GM06990 (cell line): ENCODE measurements at places on chromosomes 16 and 17.

- DNase-seq, result peak; percentile 84
Measured at GRCh38 chr17:39208893-39209292, 8.8 kb downstream of the RPL19 start.

DNA sequence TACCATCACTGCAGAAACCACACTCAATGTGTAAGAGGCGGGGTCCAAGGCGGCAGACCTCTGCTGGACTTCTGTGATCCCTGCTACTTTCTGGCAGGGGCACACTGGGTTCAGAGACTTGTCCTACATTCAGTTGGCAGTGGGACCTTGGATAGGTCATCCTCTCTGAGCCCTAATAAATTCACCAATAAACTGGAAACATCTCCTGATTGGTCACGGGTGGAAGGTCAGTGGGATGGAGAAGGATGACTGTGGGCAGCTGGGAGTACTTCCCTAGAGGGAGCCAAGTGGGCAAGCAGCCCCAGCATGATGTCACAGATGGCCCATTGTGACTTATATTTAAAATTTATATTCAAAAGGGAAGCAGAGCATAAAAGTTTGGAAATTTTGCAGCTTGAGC lies 49.7 kb downstream of the RNF112 start:
- DNase-seq, result no peak

GRCh38 chr16:55543472-55543871 lies 23.0 kb upstream of the CAPNS2 start:
- DNase-seq, result no peak

DNA sequence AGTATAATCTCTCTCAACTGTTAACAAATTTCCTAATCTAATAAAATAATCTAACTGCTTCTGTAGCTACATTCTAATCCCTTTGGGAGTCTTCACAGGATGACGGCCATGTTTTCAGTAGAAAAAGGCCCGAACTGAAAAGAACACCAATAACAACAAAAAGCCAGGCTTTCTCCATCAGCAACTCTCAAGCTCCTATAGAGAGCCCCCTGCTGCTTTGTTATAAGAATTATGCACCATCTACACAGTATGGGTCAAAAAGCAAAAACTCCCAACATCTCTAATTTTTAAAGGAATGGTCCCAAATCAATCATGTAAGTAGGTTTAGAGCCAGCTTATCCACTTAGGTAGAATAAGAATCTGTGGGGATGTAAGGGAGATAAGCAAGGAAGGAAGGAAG lies 163.6 kb upstream of the C17orf78 start:
- DNase-seq, result no peak

- no peak for DNase-seq
Measured at GRCh38 chr17:78995022-78995760, 14.4 kb downstream of the CANT1 start.

DNA sequence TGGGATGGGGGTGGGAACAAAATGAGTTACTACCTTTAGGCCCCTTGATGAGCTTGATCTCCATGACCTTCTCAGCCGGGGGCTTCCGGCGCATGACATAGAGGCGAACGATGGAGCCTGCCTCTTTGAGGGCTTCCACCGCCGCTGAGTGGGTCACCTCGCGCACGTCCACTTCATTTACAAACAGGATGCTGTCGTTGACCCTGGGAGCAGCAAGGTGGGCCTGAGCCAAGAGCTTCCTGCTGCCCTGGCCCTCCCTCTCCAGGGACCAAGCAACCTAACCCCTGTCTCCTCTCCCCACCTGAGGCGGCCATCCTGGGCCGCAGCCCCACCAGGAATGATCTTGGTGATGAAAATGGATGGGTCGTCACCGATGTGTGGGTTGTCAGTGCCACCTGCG lies 16.2 kb downstream of the DLG4 start:
- no peak for DNase-seq

DNA sequence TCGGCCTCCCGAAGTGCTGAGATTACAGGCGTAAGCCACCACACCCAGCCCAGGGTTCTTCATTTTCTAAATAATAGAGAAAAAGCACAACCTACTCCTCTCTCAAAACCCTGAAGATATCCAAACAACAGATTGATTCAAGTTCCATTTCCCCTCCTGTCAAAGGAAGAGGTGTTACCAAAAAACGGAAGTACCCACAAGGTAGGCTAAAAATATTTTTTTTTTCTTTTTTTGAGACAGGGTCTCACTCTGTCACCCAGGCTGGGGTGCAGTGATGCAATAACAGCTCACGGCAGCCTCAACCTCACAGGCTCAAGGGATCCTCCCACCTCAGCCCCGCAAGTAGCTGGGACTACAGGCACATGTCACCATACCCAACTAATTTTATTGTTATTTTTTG lies 18.9 kb downstream of the UTP6 start:
- DNase-seq, result no peak

DNA sequence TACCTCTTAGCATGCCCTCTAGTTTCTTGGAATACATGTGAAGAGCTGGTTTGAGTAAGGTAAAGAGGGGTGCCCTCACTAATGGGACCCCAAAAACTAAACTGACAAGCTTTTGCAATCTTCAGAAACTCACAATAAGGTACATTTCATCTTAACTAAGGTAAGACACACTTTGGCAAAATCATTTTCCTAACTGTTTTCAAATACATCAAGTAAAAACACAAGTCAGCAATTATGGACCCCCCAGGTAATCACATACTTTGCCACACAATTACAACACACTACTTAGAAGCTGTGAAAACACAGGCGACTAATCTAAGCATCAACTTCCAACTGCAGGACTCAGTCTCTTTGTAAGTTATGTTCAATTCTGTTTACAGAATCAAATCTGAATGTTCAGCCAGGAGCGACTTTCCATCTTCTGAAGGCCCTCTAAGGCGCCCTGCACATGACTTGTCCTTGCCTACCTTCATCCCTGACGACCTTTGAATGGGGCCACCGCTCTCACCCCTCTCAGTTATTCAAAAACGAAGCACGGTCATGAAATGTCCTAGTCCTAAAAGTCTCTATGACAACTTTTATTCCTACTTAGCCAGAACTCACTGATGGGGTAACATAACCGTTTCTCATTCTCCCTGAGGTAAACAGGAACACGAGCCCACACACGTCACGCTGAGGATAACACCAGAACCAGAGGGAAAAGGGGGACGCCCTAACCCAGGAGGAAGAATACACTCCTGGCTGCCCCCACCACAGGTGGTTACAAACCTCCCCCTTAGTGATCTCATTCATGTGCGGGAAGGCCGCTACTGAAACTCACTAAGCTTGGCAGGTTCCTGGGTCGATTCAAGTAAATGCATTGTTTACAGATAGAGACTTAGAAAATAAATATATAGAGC lies 5.5 kb downstream of the CREBBP start:
- DNase-seq, result no peak

- no peak for DNase-seq
Measured at GRCh38 chr16:62035115-62036092, 834 bp downstream of the CDH8 start.
